ENCODE measurements at places on chromosomes 16 and 17.

- no peak for DNase-seq
Measured at GRCh38 chr16:4991754-4992153, 33.6 kb downstream of the SEC14L5 start.

DNA sequence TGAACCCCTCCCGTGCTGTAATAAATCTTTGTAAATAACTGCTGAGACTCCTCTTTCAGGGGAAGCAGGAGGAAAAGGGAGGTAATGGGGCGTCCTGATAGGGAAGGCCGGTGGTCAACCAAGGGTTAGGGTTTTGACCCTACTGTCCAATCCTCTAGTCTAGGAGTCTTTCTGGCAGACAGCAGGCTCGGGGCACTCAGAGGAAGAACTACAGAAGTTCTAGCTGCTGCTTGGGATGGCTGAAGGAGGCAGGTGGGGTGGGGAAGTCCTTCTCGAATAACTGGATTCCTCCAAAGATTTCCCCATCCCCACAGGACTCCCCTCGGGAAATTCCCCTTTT is 387 bp upstream of the STARD3 start:
- DNase-seq: no peak

- DNase-seq: no peak
Measured at GRCh38 chr16:51797669-51798259, 646.7 kb upstream of the SALL1 start.

GRCh38 chr17:17485420-17485819 is 8.6 kb downstream of the MED9 start:
- DNase-seq: no peak

DNA sequence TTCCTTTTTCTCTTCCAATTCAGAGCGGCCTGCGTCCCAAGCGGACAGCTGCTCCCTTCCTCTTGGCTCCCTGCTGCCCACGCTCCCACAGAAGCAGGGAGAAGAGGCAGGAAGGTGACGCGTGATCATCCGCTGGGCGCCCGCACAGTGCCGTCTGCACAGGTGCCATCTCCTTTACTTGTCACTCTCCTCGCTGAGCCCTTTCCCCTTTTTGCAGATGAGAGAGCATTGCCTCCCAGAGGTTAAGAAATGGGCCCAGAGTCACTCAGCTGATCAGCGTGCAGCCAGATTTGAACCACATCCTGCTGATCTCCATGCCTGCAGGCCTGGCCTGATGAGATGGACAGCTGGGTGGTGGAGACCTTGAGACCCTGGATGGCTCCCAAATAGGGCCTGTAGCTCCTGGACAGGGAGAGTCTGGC is 299.8 kb downstream of the SEC14L1 start:
- DNase-seq: no peak

DNA sequence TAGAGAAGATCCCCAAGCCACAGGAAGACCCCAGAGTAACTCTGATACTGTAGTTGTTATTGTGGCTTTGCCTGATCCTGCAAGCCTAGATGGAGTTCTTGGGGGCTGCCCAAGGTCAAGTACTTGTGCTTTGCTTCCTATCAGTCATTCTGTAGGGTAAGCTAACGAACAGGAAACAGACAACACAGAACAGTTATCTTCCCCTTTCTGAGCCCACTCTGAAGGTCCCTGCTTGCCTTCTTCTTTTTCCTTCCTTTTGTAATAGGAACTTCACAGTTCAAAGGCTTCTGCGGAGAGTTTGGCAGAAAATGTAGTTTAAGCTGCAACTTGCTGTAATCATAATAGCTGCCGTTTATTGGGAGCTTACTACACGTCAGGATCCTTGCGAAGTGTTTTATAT is 494.1 kb upstream of the ERCC4 start:
- DNase-seq: no peak

GRCh38 chr17:35210741-35211140 is 16.5 kb upstream of the SLC35G3 start:
- no peak for DNase-seq

GRCh38 chr16:12440228-12440530 is 363.5 kb downstream of the CPPED1 start:
- no peak for DNase-seq

GRCh38 chr17:50057521-50057991 is 1.6 kb downstream of the ITGA3 start:
- no peak for DNase-seq

Measured in NCI-H146 (cell line).